ENCODE measurements at places on chromosomes 7 and 10.

GRCh38 chr10:26779176-26779860, 81.4 kb downstream of the ABI1 start:
- peak; percentile 43 for DNase-seq

- no peak for DNase-seq
Observed at GRCh38 chr7:148319316-148319808, 271.2 kb upstream of the C7orf33 start.

DNA sequence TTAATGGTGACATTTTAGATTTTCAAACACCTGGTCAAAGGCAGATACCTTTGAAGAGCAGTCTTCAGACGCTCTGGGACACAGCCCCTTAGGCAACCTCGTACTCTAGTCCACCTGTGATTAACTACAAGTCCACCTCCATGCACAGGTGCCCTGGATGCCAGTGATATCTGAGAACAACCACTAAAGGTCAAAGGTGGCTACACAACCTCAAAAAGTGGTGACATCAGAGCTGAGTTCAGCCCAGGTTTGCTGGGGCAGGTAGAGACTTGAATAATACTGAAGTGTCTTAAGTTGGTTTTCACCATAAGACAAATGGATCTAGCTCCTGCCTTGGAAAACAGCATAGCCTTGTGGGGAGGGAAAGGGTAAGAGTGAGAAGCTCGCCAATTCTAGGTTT, 143.4 kb upstream of the ADO start:
- no peak for DNase-seq

GRCh38 chr7:157271991-157272324, 64.8 kb upstream of the DNAJB6 start:
- peak; percentile 50 for DNase-seq

GRCh38 chr7:6607651-6608051, 7.8 kb upstream of the ZNF853 start:
- DNase-seq: no peak

DNA sequence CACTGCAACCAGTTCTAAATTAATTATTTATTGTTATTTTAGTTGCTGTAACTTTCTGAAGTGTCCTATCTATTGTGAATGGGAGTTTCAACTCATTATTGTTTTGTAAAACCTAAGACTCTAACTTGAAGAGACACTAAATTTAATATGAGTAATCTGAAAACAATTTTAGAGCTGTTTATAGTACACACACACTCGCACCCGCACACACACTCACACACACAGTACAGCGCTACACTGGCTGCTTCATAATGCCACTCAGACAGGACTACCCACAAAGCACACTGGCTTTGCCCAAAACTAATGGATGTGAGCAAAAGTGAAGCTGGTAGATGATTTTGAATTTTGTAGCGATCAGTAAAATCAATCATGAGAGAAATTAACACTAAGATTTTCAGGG, 238.9 kb upstream of the ETV1 start:
- DNase-seq: no peak

- DNase-seq: no peak
Observed at GRCh38 chr7:2196381-2197378, 36.1 kb downstream of the MAD1L1 start.

- DNase-seq: no peak
Observed at GRCh38 chr7:55488216-55488615, 84.1 kb downstream of the VOPP1 start.

DNA sequence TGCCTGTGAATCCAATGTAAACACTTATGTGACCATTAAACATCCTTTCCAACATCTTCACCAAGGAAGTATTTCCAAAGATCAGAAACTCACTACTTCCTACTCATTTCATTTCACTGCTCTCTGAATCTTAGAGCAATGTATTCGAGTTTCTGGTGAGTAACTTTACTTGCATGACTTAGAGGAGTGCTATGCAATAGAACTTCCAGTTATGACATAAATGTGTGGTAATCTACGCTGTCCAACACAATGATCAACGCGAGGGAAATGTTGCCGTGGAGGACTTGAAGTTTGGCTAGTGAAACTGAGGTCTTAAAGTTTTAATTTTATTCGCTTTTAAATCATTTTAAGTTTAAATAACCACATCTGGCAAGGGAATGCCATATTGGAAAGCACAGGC, 1326.3 kb downstream of the XPNPEP1 start:
- DNase-seq: no peak

DNA sequence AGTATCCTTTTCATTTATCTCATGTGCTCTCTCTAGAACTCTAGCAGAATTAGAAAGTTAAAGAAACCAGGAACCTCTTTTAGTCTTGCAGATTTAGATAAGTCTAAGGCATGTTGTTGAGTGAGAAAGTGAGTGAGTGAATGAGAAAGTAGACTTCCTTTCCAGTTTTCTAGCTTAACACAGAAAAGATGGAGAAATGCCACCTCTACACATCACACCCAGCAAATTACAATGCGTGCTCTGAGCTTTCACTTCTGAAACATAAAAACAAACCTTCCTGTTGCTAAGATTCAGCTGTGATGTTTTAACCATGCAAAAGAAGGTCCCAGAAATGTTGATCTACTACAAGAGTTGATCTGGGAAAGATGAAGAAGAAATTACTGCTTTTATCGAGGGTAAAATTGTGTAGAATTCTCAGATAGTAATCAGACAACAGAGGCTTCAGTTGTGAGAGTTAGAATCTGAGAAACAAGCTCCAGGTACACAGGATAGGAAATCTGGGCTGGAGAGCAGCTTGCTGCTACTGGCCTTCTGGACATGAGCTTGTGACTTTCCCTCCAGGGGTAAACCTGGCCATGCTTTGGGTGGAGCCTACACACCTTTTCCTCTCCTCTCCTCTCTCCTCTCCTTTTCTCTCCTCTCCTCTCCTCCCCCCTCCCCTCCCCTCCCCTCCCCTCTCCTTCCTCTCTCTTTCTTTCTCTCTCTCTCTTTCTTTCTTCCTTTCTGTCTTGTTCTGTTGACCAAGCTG, 4.6 kb downstream of the CYP3A5 start:
- DNase-seq: no peak

- DNase-seq: no peak
Observed at GRCh38 chr7:390761-391410, 100.9 kb downstream of the FOXL3 start.

DNA sequence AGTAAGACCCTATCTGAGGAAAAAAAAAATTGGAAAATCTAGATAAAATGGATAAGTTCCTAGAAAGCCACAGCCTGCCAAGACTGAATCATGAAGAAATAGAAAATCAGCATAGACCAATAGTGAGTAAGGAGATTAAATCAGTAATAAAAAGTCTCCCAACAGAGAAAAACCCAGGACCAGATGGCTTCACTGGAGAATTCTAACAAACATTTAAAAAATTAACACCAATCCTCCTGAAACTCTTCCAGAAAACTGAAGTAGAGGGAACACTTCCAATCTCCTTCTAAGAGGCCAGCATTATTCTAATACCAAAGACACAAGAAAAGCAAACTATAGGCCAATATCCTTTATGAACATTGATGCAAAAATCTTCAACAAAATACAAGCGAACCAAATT, 8.8 kb upstream of the LIMK1 start:
- DNase-seq: no peak

DNA sequence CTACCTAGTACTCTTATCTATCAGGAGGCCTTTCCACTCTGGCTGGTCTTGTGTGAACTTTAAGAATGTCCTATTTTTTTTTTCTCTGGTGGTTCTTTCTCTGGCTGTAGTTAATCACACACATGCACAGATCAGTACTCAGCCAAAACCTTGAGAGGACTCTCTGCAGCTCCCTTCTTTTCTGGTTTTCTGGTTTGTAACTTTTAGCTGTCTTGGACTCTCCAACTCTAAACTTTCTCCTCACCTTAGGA, 54.9 kb upstream of the HELLS start:
- DNase-seq: no peak

DNA sequence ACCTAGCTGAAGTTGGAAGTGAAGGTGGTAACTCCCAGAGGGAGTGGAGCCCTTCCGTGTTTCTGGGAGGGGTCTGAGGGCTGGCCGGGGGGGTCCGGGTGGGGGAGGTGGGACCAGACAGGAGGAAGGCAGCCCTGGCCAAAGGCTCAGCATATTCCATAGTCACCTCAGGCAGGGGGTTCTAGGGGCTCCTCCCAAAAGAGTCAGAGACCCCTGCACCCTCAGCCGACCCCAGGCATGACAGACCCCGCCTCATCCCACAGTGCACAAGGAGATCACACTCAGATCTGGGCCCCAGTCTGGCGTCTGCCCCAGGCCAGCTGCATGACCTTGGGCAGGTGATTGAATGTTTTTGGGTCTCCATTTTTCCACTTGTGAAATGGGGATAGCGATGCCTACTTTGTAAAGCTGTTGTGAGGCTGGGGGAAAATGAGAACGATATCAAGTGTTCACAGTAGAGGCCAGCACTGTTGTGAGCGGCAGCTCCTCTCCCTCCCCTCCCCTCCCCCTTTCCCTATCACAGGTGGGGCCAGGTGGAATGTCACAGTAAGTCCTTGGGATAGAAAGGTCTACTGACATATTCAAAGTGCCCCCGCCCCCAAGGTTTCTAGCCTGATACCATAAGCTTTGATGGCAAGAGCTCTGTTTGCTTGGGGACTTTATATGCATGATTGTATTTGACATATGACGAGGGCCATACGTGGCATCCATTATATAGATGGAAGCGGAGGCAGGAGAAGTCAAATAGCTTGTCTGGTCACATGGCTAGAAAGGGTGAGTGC, 33.3 kb downstream of the DNAJB12 start:
- DNase-seq: no peak

- DNase-seq: no peak
Observed at GRCh38 chr10:121425623-121426022, 172.6 kb downstream of the FGFR2 start.

DNA sequence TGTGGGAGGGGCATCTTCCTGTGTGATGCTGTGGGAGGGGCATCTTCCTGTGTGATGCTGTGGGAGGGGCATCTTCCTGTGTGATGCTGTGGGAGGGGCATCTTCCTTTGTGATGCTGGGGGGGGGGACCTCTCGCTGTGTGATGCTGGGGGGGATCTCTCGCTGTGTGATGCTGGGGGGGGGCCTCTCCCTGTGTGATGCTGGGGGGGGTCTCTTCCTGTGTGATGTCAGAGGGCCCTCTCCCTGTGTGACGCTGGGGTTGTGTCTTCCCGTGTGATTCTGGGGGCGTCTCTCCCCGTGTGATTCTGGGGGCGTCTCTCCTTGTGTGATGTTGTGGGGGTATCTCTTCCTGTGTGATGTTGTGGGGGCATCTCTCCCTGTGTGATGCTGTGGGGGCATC, 27.9 kb upstream of the DPYSL4 start:
- DNase-seq: no peak

DNA sequence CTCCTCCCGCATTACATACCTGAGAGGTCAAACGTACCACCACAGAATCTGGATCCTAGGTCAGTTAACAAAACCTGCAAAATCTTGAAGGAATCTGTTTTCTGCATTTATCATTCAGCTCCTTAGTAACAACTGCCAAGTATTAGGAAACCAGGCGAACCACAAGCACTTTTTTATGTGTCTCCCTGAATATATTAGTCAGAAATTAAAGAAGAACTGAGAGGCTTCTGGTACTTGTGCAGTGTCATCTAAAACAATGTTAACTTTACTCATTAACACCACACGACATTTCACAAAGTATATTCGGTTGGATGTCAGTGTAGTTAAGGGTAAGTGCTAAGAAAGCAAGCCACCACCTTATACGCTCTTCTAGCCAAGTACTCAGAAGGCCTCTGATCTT, 2.5 kb downstream of the CCDC6 start:
- DNase-seq: peak; percentile 48

GRCh38 chr10:125001313-125002046, 59.6 kb downstream of the ZRANB1 start:
- DNase-seq: no peak

DNA sequence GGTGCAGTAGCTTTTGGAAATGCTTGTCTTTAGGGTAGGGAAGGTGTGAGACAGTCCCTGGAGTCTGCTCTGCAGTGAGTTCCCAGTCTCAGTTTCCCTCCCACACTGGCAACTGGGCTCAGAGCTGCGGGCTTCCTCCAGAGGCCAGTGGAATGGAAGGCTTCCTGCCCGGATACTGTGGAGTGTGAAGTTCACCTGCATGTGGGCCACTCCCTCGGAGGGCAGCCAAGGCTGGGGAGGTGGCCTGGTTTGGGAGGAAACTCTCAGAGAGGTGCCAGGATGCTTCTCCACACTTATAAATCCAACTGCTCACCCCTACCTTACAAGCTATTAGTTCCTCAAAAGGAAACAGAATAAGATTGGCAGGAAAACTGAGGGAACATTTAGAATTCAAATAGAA, 18.1 kb upstream of the UBE2H start:
- DNase-seq: no peak

GRCh38 chr10:29669149-29669548, 34.4 kb upstream of the SVIL start:
- DNase-seq: no peak

DNA sequence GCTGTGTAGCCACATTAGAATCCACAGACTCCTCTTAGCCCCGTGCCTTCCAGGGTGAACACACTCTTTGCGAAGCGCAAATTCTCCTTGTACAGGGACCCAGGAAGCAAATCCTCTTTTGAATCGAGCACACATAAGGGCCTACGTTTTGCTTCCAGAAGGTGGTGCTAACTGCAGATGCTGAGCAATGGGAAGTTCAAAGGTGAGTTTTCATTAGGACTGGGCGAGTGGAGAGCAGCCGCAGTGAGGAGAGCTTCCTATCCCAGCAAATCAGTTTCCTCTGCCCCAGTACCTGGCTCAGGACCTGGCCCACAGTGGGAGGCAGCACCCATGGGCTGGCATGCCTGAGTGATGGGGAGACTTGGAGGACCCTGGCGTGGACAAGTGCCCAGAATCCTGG, 23.5 kb upstream of the GPR26 start:
- DNase-seq: no peak

- no peak for DNase-seq
Observed at GRCh38 chr7:154856733-154857132, 146.2 kb downstream of the PAXIP1 start.

- DNase-seq: no peak
Observed at GRCh38 chr7:45482451-45482850, 91.7 kb upstream of the ADCY1 start.

DNA sequence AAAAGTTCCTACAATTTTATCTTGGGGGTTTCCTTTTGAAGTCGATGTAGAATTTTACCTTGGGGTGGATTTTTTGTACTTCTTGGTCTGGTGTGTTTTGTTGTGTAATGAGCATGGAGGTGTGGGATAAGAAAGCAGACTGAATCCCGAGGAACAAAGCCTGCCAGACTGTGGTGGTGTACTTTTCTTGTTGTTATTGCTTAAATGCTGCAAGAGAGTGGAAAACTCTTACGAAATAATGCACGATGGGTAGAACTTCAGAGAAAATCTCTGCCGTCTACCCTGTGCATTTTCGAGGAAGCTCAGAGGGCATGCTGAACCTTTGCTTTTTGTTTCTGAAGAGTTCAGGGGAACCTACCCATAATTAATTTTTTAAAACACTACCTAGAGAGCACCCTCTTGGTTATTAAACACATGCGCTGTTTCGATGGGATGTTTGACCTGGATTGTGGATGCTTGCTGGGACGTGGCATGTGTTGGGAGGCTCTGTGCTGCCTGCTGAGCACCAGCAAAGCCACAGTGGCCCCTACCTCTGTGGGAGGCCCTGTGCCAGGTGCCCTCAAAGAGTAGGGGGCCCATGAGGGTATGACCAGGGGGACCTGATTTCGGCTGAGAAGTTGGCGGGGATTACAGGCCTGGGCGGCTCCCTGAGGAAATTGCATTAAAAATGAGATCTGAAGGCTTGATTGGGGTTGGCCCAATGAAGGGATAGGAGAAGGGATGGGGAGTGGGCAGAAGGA, 94.1 kb downstream of the TCF7L2 start:
- DNase-seq: no peak
